Activated CD4-positive, CD25-positive, alpha-beta regulatory T cell treated with anti-CD3 and anti-CD28 coated beads, Interleukin-2, amount 50 U/mL, for 16 hours (primary cell): ENCODE measurements at places on chromosomes 4 and X.

- no peak for DNase-seq
Observed at GRCh38 chr4:17323554-17324385, 188.1 kb downstream of the QDPR start.

DNA sequence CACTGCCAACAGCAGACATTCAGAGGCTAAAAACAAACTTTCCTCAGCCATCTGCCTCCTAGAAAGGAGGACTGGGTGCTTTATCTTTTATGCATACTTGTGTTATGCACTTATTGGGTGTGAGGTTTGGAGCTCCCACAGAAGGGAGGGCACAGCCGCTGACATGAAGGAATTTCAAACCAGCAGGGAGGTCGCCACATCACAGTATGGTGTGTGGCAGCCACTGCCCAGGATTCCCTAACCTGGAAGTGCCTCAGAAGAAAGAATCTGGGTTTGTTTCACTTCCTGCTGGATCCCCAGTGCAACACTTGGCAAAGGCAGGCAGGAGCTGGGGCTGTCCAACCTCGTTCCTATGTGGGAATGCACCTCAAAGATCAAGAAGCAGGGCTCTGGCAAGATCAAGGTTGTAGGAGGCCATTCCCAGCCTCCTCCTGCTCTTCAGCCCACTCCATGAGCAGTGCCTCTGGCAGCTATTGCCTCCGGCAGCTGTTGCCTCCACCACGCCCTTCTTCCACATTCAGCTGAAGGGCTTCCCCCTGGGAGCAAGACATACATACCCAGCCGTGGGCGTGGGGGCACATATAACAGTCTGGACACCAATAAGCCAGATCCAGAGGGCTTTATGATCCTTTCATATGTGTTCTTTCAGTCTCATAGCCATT, 109.0 kb upstream of the MAMLD1 start:
- no peak for DNase-seq

DNA sequence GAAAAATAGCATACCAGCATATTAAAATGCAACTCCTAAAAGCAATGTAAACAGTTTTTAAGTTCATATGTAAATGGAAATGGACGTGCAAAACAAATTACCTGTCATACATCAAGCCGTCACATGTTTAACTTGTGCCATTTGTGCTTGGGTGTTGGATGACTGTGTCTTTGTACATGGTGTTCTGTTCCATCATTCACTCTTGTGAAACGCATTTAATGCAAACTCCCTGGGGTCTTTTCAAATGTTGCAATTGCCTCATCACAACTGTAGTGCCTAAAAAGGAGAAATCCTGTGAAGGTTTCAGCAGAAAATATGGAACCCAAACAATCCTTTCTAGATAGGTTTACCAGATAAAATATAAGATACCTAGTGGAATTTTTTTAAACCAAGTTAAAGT, 52.4 kb downstream of the PHOX2B start:
- no peak for DNase-seq

GRCh38 chr4:60619531-60620305, 580.4 kb upstream of the ADGRL3 start:
- DNase-seq: no peak

GRCh38 chrX:51608766-51609165, 9.9 kb downstream of the CENPVL3 start:
- DNase-seq: no peak

GRCh38 chr4:114976901-114977300, 136.5 kb downstream of the NDST4 start:
- no peak for DNase-seq

GRCh38 chrX:29518100-29518499, 697.3 kb upstream of the MAGEB2 start:
- no peak for DNase-seq

DNA sequence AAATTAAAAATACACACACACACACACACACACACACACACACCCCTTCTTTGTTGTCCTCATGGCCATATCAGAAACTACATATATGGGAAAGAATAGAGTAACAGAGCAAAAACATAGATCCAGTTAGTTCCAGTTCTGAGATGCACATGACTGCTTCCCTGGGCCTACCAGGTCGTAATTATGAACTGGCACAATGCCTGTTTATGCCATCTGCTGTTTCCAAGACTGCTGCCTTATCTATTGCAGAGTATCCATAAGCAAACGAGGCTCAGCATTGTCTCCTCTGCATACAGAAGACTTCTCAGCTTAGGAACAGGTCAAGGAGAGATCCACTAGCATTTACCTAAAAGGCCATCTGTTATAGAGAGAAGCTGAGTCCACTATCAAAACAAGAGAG, 789.0 kb downstream of the TECRL start:
- DNase-seq: no peak

GRCh38 chr4:2636331-2636730, 99.9 kb downstream of the FAM193A start:
- no peak for DNase-seq

- no peak for DNase-seq
Observed at GRCh38 chr4:124181039-124181438, 531.5 kb downstream of the ANKRD50 start.

DNA sequence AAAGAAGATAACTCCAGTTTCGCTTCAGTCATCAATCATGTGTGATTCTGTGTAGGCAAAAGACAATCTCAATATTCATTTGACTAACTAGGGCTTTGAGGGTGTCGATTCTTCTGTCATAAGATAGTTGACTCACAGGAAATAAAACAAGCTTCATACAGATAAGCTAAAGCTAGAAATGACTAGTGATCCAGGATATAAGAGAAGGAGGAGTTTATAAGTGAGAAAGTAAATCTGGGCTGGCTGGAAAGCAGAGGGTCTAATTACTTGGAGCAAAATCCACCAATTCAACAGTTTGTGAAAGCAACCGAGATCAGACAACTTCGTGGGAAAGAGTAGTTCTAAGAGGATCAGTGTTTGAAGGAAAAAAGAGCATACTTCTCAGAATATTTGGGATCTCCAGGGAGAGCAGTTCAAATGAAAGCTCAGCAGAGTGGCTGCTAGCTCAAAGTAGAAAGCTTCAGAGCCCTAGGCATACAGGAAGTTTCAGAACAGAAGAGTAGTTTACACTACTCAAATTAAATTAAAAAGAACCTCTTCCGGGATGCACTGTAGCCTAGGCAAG, 429.3 kb downstream of the INPP4B start:
- no peak for DNase-seq

- DNase-seq: no peak
Observed at GRCh38 chr4:187608001-187608421, 387.6 kb upstream of the ZFP42 start.

- no peak for DNase-seq
Observed at GRCh38 chr4:73741031-73741749, 821 bp downstream of the CXCL8 start.

DNA sequence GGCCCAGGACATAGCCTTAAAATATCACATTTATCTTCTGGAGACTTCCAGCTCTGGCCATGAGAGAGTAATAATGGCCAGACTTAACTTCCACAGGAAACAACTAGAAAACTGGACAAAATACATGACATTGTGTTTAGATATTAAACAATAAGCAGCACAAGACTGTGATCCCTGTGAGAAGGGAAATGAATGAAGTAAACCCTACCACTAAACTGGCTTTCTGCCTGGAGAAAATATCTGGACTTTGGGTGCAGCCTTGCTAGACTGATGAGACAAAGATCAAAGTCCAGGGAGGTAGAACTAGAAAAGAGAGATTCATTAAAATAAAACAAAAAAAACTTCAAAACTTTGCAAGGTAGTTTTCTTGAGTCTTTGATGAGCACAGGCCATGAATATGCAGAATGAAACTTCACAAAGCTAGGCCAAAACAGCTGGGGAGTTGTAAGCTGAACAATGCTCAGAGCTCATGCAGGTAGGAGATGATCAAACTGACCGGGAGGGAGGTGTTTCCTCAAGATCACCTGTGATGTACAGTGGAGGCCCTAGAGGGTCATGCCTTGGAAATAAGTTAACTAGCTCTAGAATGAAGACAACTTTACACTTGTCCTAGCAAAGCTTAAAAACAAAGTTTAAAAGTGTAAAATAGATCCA, 147.0 kb upstream of the SH3RF1 start:
- DNase-seq: no peak

- DNase-seq: no peak
Observed at GRCh38 chr4:183291070-183291469, 29.0 kb downstream of the CLDN22 start.

DNA sequence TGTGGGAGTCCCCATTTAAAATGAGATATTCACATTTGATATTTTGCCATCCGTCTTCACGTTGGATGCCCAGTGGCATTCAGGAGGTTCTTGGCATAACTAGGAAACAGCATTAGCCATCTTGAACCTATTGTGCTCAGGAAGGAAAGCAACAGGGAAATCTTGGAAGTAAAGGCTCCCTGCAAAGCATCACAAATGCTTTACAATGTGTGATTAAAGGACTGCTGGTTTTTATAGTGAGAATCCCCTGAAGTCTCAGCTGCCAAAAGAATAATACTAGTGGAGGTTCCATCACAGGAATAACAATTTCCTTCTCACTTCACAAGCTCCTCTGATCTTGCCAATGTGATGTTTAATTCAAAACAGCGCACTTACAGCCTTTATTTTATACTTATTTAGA, 49.7 kb upstream of the NPNT start:
- no peak for DNase-seq

GRCh38 chrX:29422034-29422433, 793.3 kb upstream of the MAGEB2 start:
- no peak for DNase-seq

- no peak for DNase-seq
Observed at GRCh38 chr4:183352546-183352945, 30.3 kb upstream of the CLDN24 start.

GRCh38 chr4:6122496-6122895, 77.9 kb downstream of the JAKMIP1 start:
- DNase-seq: no peak

- no peak for DNase-seq
Observed at GRCh38 chr4:85889314-85889713, 414.4 kb downstream of the ARHGAP24 start.

GRCh38 chrX:13717700-13718472, 16.5 kb downstream of the TRAPPC2 start:
- no peak for DNase-seq

GRCh38 chr4:83197555-83198235, 83.2 kb upstream of the PLAC8 start:
- no peak for DNase-seq

GRCh38 chrX:37331546-37331945, 17.6 kb upstream of the PRRG1 start:
- DNase-seq: no peak

- no peak for DNase-seq
Observed at GRCh38 chr4:141391293-141391692, 170.6 kb downstream of the ZNF330 start.

DNA sequence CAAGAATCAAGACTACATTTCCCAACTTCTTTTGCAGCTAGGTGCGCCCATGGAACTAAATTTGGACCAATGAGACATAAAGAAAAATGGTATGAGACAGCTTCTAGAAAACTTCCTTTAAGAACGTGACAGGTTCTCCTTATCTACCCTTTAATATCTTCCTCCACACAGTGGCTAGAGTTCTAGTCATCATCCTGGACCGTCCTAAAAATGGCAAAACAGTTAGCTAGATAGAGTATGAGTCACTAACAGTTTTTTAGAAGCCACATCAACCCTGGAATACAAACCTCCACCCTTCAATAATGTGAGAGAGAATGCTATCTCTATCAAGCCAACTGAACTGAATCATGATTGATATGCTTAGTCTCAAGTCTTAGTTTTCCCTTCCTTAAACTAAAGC, 267.9 kb upstream of the SLC7A11 start:
- no peak for DNase-seq

- no peak for DNase-seq
Observed at GRCh38 chr4:139525414-139525813, 30.6 kb downstream of the SETD7 start.

GRCh38 chrX:46015653-46016052, 529.6 kb downstream of the ZNF674 start:
- no peak for DNase-seq

DNA sequence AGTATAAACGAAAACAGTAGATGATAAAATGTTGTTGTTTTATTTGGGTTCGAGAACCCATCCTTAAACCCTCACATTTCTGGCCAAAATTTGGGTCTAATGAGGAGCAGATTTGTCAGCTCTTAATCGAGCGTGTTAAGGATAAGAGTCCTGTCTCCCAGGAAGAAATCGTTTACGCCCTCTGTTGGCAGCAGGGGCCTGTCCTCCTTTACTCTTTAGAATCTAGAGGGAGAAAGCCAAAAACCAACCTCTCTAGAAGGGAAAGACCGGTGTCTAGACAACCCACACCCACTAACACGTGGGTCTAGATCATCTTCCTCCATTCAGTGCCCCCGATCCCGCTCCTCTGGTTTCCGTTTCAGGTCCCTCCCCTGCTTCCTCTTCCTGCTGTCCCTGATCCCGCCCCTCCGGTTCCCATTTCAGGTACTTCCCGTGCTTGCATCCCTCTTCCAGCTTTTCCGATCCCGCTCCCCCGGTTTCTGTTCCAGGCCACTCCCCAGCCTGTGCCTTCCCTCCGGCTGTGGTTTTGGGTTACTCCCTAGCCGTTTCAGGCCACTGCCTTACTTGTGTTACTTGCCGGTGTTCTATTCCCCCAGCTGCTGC, 339.1 kb downstream of the PAPSS1 start:
- no peak for DNase-seq

GRCh38 chrX:45524296-45524695, 323.6 kb upstream of the DIPK2B start:
- no peak for DNase-seq

GRCh38 chr4:87180767-87181166, 39.7 kb downstream of the KLHL8 start:
- no peak for DNase-seq

DNA sequence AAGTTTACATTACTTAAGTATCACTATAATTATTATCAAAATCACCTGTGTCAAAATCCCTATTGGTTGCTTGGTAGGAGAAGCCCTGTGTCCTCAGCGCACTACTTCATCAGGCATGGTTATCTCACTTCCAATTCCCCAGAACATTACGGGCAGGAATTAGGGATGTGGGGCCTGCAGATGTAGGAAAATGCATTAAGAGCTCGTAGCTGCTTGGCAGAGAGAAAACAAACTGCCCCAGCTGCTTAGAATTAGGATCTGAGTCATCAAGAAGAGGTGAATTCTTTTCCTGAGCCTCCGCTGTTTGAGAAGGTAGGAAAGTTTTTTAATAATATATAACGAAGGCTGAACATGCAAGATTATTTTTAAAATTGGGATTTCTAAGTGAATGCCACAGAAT, 31.1 kb upstream of the CLNK start:
- DNase-seq: no peak

GRCh38 chr4:121655320-121656268, 41.2 kb downstream of the ANXA5 start:
- DNase-seq: no peak

DNA sequence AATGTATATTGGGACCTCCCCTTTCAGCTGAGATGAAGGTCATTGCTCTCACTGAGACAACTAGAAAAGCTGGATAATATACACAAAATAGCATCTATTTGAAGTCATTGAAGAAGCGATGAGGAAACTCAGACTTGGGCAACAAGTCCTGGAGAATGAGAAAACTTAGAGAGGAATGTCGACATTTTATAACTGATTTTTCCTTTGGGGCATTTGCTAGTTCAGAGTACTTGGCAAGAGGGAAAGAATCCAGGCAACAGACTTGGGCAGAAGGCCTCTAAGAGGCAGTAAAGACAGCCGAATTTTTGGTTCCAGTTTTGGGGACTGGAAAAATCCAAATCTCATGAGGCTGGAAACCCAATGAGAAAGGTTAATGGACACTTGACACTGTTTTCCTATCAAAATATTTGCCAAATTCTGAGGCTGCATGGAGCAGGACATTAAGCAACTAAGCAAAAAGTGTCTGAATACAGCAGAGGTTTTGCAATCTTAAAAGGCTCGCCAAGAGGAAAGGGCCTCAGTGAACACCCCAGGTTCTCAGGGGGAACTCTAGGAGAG, 21.0 kb upstream of the ANXA5 start:
- no peak for DNase-seq

GRCh38 chr4:82499738-82500434, 61.9 kb downstream of the TMEM150C start:
- DNase-seq: no peak
